ENCODE measurements at places on chromosomes 4 and X.

DNA sequence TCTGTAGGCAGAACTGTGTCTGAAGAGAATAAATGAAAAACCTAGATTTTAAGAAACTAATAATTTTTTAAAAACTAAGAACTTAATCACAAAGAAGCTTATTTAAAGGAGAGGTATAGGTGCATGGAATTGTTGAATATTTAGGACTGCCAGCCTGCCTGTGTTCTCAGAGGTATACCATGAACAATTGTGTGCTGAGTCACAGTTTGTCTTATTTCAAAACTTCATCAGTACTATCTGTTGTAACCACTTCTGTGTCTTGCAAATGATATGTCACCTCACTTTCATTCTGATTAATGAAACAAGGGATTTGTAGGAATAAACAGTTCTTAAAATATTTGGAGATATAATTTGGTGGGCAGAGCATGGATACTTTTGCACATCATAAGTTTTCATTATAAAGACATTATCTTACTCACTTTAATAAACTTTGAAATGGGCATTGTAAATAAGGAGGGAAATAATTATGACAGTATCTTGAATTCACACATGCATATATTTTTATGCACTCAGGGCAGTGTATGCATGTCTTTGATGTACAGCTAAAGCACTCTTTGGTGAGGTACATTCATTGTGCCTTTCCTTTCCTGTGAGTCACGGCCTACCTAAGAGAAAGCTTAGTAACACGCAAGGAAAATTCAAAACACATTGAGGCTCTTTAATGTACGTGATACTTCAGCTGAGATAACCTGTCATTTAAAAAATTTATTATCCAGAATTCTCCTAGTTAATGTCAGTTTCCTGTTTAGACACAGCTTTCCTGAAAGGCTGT, 31.7 kb downstream of the STOX2 start:
- DNase-seq = no peak

- DNase-seq = no peak
Measured at GRCh38 chrX:138018145-138018799, 452.3 kb downstream of the ZIC3 start.

GRCh38 chr4:16263056-16263455, 36.8 kb upstream of the TAPT1 start:
- no peak for DNase-seq

DNA sequence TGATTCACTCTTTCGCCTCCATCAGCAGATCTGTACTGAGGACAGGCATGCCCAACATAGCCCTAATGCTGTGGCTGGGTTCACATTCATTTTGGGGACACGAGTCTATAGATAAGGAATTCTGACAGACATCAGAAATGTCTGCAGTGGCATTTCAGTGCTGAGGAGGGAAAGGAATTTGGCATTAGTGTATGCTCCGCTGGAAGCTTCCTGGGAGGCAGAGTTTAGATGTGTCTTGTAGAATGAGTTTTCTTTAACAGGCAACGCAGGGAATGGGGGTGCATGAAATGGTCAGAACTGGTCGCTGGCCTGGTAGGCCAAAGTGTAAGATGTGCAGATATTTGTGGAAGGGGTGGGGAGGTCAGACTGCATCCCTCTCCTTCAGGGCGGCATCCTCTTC, 43.5 kb upstream of the ZNF518B start:
- DNase-seq = no peak

DNA sequence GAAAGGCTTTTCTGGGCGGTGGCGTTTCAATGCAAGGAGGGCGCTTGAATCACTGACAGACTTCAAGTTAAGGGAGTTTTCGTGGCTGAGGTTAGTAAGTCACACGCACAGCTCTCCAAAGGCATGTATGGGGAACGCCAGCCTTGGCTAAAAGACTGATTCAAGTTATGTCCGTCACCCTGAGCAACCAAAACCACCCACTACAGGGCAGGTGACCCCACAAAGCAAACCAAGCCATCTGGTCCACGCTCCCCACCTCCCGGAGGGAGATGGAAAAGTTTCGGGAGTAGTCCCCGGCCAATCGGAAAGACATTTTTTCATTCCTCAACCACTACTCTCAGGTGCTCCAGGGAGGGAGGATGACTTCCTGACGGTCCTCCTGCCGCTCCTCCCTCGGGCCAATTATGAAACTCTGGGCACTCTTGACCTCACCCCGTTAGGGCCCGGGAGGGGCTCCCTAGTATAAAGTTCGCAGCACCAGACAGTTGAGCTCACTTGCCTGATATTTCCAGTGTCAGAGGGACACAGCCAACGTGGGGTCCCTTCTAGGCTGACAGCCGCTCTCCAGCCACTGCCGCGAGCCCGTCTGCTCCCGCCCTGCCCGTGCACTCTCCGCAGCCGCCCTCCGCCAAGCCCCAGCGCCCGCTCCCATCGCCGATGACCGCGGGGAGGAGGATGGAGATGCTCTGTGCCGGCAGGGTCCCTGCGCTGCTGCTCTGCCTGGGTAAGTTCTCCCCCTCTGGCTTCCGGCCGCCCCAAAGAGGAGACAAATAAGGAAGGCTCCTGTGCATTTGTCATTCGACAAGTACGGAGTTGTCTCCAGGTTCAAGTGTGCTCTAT, at the start of gene EREG:
Gene EREG (plus strand): TSS at position 494 of the 840 bp plus-strand sequence. CDS start 164 bp downstream, at position 658.
- peak; percentile 79 for DNase-seq

GRCh38 chrX:107718156-107718621, 57.4 kb downstream of the TSC22D3 start:
- DNase-seq = peak; percentile 83

- DNase-seq = peak; percentile 40
Measured at GRCh38 chrX:41923978-41924683, 777 bp upstream of the CASK start.

GRCh38 chr4:113083346-113083745, 33.9 kb downstream of the ANK2 start:
- no peak for DNase-seq

- no peak for DNase-seq
Measured at GRCh38 chr4:147037069-147037468, 91.4 kb upstream of the TTC29 start.

- no peak for DNase-seq
Measured at GRCh38 chr4:5970381-5971077, 47.7 kb downstream of the C4orf50 start.

GRCh38 chr4:24988776-24989175, 42.0 kb downstream of the LGI2 start:
- peak; percentile 84 for DNase-seq

DNA sequence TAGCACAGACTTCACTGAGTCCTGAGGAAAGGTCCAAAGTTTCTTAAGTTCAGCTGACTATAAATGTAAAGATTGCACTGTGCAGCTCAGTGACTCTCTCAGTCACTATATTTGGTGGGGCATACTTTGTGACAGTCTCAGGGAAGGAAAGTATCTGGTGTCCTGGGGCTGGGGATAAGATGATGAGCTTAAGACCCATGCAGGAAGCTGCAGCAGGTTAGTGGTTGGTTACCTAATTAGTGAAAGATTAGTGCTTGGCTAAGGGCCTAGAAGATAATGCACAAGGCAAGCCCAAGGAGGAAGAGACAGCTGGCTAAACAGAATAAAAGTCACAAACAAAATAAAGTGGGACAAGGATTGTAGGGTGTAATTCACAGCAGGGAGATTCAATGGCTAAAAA, 25.4 kb upstream of the SLITRK4 start:
- DNase-seq = no peak

GRCh38 chrX:134545510-134545909, 85.5 kb downstream of the HPRT1 start:
- DNase-seq = no peak

- DNase-seq = no peak
Measured at GRCh38 chrX:134997646-134998045, 6.9 kb downstream of the SMIM10 start.

DNA sequence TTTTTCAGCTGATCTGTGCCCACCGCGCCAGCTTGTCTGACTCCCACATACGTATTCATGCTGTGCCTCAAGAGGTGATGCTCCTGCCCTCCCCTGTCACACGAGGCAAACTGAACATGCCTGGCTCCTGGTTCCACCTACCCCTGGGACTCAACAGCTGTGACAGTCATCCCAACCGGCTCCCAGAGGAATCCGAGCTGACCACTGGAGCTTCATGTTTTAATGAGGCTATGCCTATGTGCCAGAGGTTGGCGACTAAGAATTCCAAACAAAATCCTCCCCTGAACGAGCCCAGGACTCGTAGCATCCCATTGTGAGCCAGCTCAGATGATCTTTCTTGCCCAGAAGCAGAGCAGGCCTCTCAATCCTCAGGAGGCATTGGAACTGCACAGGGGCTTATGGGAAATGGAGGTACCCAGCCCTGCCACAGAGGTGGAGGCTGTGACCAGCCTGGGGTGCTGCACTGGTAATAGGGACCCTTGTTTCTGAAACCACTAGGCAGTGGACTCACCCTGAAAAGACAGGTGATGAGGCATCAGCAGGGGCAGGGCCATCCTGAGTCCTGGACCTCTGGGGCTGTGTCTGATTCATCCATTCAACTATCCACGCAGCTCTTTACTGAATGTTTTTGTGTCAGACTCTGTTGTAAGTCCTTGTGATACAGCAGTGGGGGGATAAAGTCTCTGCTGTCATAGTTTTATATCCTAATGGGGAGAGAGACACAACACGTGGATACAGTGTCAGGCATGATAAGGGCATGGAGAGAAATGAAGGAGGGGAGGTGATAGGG, 325.0 kb downstream of the EVC2 start:
- no peak for DNase-seq

GRCh38 chrX:114959729-114960128, 57.7 kb downstream of the IL13RA2 start:
- DNase-seq = no peak

- DNase-seq = no peak
Measured at GRCh38 chr4:72109959-72110497, 78.2 kb downstream of the NPFFR2 start.

DNA sequence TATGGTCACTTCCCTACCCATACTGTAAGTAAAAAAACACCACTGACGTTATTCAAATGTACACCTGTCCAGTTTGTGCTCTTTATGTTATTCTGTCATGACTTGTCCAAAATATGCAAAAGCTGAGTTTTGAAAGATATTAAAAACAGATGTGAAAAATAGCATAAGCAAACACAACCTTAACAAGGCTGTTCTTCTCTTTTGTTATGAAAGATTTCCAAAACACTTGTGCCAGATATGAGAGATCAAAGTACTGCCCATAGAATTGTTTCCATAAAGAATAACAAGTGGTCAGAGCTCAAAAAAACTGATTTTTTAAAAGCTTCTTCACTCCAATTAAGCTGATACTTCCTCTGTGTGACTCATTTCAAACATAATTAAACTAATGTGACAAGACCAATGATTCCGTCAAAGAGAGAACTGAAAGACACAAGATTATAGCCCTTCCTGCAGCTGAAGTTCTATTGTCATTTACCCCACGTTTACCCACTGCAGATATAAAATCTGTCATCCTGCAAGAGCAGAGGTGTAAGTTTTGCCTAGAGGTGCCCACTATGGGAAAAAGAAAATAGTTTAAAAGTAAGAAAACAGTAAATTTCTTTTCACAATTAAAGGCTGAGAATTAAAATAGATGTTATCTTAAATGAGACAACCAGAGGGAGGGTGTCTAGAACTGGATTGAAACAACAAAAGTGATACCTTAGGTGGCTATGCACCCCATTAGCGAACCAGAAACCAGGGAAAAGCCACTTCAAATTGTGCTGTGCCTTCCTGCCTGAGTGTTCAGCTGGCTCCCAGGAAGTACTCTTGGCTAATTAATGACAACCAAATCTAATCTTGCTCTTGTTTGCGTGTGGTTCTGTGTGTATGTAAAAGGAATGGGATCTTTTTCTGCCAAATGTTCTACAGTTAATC, 30.1 kb downstream of the RASSF6 start:
- DNase-seq = no peak

- no peak for DNase-seq
Measured at GRCh38 chrX:124362072-124362471, 15.7 kb downstream of the SH2D1A start.

DNA sequence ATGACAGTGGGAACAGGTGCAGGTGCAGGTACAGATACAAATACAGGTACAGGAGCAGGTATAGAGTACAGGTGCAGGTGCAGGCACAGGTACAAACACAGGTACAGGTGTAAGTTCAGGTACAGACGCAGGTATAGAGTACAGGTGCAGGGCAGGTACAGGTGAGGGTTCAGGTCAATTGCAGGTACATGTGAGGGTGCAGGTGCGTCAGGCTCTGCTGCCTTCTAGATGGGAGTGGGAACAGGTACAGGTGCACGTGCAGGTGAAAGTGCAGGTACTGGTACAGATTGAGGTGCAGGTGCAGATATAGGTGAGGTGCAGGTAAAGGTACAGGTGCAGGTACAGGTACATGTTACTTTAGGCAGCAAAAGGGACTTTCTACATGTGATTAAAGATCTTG, 85.7 kb downstream of the CRLF2 start:
- DNase-seq = peak; percentile 19

DNA sequence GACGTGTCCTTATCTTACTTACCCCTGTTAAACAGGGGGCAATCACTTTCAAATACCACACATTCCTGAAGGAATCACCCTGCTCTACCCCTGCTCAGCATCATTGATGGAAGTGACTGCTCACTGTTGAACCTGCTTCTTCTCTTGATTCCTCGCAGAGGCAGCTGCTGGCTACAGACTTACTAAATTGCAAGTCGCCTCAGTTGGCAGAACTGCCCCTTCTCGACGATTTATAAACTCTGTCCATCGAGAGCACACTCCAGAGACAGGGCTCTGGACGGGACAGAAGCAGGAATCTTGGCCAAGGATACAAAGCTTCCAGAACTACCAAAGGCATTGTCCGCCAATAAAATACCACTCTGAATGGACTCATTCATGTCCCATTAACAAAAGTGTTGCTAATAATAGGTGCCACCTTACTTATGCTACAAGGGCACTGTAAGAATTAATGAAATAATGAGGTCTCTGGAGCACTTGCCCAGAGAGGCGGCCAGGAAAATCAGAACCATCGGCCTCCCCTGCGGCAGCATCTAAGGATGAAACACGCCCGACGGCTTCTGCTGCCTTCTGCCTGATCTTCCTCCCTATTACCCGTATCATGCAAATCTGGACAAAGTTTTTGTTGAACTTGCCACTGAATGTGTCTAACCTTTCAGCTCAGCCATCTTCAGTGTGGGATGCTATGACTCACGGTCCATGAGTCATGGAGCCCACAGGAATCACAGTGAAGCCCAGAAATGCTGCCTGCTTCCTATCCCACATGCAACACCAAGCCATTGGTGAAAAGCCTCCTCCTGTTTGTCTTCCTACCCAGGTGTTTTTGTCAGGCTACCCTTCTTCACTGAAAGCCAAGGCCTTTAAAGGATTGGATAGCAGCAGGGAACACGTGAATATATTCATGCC, 164.9 kb downstream of the MAML3 start:
- DNase-seq = peak; percentile 36
